Foreskin fibroblast (primary cell): ENCODE measurements at places on chromosomes 6 and 20.

DNA sequence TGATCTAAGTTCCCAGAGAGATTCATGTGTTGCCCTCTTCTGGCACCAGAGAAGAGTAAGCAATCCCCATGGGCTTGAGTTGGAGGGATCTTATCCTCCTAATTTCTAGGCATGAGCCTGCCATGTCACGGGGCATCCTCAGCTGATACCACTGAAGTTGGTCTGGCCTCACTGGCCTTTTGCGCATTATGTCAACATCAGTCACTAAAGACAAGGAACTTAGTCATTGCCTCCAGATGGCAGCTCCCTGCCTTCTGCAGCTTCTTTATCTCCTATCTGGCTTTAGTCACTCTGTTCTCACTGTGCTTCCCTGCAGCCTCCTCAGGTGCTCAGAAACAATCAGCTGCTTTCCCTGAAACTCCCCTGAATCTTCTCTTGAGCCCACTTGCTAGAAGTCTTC is 312.2 kb downstream of the ADGRG6 start:
- DNase-seq = no peak

DNA sequence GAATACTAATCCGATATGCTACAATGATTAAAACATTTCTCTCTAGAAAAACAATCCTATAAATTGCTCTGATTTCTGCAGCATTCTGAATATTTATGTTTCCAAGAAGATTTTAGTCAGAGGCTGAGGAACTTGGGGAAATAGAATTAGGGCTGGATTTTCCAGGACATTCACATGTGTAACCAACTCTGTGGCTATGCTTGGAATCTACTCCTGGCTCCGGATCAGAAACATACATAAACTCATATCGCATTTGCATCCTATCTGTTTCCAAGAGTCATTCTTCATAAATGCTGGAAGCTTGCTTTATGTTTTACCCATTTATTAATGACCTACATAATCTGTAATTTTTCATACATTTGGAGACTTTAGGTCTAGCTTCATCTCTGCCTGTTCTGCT is 459.9 kb upstream of the MARCKS start:
- peak; percentile 55 for DNase-seq

DNA sequence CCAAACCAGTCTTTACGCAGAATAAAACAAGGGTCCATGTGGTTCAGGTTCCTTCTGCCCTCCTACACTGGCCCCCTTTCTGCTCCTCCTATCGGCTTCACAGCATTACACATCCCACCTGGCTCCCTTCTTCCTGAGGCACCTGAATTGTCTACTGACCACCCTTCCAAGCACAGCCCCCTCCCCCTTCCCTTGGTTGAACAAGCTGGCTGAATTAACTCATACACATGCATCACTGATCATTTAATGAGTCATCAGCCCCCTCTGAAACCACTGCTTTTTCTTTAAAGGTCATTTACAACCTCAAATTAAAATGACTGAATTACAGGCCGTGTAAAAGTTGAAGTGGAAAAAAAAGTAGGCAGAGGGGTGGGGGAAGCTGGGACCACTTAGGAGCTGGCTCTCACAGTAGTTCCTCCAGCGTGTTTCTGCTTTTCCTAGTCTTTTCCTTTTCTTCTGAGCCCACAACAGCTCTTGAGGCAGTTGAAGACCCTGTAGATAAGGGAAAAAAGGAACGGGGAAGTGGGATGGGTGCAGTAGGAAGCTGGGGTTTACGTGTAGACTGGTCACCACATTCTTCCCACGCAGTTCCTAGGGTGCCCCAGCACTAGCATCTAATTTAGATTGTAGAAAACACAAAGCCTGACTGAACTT is 67.6 kb downstream of the FYN start:
- no peak for DNase-seq

- no peak for DNase-seq
Measured at GRCh38 chr20:20731945-20732296, 19.5 kb upstream of the RALGAPA2 start.

- DNase-seq = peak; percentile 16
Measured at GRCh38 chr6:80179695-80180094, 73.2 kb downstream of the BCKDHB start.

DNA sequence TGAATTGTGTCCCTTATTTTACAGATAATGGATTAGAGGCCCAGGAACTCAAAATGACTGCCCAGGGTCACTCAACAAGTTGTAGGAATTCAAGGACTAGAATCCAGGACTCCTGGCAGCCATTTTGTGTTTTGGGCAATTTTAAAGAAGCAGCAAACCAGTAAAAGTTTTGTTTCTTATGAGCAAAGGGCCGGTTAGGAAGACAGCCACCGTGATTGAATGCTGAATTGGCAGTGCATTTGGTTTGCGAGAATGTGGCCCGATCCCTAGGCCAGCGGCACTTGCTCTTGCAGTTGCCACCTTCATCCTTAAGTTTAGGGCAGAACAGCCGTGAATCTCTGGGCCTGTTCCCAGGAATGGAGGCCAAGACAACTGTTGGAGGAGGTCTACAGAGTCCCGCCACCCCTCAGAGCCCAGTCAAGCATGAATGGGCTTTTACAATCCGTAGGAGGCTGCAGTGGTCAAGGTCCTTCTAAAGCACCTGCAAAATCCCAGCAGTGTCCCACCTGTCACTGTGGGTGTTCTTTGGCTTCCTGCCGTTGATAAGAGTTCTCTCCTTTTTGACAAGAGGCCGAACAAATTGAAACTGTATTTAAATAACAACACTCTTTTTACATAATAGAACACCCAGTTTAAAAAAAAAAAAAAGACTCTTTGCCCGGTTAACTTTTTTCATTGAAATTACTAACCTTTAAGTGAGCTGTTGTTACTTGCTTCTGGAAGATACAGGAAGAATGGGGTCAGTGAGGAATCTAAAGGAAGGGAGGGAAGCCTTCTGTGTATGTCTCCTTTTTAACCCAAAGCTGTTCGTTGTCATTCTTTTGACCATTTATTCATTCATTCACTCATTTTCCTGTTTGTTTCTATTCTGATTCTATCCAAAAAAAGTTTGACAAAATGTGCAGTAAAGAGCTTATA is 68.7 kb downstream of the PHACTR2 start:
- no peak for DNase-seq

DNA sequence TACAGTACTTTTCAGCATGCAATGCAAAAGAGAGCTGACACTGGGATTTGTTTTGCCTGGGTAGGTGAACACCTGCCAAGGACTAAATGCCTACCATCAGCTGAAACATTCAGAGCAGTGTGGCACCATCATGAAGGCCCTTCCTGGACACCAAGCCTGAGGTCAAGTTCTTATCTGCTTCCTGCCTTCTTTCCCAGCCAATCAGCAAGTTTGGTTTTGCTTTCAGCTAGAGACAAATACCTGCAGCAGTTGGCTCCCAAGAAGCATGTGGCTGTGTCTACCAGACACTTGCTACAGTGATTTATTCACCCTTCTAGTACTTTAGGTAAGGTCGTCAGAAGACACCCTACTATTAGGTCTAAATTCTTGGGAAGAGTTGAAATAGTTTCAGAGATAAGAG is 112.8 kb downstream of the TBX18 start:
- DNase-seq = no peak

DNA sequence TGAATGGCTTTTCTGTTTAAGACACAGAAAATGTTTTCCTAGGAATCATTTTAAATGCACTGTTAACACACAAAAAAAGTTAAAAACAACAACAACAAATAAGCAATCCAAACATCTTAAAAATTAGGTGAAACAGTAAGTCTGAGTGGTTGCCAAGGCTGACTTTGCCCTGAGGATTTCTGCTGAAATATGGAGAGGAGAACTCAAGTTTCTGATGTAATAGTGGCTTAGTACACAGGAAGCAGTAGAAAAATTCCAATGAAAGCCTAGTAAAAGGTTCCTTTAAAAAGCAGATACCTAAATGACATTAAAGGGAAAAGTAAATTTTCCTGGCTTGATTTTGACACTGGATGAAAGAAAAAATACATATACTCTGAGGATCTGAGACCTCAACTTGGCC is 184.2 kb downstream of the EPM2A start:
- peak; percentile 43 for DNase-seq

DNA sequence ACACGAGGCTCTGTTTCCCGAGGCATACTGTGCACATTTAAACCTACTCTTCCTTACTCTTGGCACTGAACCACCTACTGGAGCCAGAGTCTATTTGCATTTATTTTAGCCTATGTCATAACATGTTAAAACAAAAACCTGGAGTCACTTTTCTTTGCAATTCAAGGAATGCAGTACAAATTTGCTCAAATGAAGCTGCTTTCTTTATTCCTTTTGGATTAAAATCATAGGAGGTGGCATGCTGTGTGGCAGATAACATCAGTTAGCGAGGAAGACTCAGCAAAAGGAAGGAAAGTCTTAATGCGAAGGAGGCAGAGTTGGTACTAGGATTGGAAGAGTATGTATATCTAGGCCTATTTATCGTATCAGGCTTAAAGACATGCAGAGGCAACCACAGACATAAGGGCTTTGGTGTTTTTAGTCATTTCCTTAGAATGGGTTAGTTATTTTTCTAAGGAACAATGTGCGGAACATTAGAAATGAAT is 92.9 kb downstream of the SAMD3 start:
- DNase-seq = no peak

- peak; percentile 43 for DNase-seq
Measured at GRCh38 chr6:119446115-119446554, 96.6 kb upstream of the MAN1A1 start.

- DNase-seq = no peak
Measured at GRCh38 chr6:147704691-147705090, 196.2 kb downstream of the SAMD5 start.
